ENCODE measurements at places on chromosomes 5 and 9.

DNA sequence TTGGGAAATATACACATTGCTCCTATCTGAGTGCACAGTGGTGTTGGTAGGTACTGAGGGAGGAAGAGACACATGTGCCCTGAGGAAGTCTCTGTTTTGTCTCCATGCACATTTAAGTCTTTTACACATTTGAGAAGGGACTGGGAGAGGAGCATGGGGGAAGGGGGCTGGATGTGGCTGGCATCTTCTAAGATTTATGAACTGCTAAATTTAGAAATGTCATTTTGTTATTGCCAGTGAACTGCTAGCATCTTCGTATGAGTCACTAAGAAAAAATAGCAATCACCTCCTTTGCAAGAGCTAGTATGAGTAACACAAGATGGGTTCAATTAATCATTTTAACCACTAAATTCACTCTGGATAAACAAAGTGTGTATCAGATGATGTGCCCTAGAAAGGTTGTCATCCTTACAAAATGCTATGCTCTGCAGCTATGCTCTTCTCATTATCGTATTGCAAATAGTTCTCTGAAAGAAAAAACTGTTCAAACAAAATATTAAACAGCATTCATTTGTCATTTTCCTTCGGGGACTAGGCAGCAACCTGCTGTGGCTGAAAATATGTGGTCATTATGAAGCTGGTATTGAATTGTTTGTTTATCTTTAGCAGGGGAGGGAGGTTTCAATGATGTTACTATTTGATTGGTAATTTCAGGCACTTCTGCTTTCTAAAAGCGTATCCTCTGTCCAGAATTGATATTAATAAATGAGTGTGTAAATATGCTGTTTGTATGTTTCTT lies 236.5 kb downstream of the DMRTA1 start:
- no peak for DNase-seq

DNA sequence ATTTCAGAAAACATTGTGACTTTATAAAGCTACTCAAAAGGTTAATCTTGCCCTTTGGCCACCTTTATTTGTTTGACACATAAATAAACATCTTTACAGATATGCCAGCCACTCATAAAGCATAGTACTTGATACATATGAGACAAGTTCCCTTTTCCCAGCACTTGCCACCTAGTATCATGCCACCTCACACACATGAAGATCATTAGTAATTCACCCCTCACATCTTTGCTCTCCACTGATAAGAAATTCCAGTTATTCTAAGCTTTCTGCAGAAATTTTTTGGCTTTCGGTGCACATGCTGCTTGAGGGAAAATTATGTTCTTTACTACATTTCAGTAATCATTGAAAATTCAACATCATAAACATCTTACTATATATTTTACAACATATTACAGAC lies 59.1 kb downstream of the DEPDC1B start:
- DNase-seq = no peak

DNA sequence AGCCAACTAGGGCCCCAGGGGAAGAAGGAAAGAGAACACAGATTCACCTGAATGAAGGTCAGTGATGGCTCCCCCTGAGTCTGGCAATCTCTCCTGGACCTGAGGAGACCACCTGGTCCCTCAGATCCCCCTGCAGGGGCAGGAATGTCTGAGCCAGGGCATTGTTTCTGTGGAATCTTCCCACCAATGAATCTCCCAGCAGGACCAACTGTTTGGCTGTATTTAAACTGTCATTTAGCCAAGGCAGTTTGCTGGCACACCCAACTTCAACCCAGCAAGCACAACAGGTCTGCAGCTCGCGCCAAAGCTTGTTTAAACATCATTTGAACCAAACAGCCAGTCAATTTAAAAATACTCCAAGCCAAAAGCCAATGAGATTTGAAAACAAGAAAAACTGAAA lies 92.6 kb downstream of the SH3TC2 start:
- DNase-seq = no peak

DNA sequence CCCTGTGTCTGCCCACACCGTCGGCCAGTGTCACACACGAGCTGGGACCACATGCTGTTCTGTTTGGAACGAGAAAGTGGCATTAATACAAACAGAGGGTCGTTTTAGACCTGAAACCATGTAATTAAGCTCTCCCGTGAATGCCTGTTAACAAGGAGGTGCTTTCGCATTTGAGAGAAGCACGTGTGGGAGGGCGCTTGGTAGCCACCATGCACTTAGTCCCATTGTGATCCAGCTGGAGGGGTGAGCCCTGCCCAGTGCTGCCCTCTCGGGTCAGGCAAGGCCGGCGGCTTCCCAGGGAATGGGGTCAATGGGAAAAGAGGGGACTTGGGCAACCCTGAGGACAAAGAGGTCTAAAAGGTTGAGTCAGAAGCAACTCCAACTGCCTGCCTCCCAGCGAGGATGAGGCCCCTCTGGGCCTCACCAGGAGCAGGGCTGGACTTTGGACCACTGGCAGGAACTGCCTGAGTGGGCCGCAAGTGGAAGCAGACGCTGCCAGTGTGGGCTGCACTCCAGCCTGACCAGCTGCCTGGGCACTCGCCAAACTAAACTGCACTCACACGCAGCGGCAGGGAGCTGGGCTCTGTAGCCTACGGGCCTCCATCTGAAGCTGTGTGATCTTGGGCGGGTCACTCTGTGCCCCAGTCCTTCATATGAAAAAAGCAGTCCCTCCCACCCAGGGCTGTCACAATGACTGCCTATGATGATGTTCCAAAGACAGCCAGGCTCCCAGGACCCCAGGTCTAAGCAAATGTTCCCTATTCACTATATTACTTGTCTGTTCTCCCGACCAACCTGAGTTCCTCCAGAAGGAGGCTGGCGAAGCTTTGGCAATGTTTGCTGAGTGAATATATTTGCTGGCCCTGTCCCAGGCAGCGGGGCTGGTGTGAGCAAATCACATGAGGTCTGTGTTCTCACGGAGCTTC lies 195.7 kb downstream of the CDK5RAP2 start:
- peak; percentile 40 for DNase-seq

- peak; percentile 56 for DNase-seq
These were observed 1.0 kb upstream of the TRIM7 start for GRCh38 chr5:181205761-181206649.

DNA sequence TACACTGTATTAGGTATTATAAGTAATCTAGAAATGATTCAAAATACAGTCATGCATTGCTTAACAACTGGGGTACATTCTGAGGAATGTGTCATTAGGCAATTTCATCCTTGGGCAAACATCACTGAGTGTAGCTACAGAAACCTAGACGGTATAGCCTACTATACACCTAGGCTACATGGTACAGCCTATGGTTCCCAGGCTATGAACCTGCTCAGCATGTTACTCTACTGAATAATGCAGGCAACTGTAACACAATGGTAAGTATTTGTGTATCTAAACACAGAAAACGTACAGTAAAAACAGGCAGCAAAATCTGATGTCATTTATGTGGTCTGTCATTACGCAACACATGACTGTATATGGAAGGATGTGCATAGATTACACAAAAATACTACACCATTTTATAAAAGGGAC lies 96.8 kb downstream of the RAPGEF6 start:
- DNase-seq = no peak

DNA sequence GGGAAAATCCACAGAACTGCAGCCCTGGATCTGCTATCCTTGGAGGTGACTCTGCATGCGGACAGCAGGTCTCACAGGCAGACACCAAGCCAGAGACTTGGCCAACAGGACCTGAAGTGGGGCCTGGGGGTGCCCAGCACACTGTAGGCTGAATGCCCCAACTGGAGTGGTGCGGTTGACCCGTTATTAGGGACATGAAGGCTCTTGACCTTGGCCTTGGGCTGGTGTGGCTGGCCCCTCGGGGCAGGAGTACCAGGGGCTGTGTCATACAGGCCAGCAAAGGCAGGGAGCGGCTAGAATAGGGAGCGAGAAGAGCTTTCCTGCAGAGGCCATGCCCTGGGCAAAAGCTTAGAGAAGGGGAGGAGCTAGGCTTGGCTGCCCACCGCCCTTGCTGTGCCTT lies 153.2 kb upstream of the MVB12B start:
- DNase-seq = no peak

GRCh38 chr5:3993856-3994473 lies 398.3 kb downstream of the IRX1 start:
- DNase-seq = no peak

DNA sequence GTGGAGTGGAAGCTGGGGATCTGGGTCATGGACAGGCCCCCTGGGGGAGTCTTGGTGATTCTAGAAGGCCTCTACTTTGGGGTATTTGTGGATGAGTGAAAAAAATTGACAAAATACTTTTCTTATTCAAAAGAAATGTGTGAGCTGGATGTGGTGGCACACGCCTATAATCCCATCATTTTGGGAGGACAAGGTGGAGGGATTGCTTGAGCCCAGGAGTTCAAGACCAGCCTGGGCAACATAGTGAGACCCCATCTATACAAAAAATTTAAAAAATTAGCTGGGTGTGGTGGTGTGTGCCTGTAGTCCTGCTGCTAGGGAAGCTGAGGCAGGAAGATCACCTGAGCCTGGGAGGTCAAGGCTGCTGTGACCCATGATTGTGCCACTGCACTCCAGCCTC lies 6.6 kb upstream of the NCS1 start:
- no peak for DNase-seq

DNA sequence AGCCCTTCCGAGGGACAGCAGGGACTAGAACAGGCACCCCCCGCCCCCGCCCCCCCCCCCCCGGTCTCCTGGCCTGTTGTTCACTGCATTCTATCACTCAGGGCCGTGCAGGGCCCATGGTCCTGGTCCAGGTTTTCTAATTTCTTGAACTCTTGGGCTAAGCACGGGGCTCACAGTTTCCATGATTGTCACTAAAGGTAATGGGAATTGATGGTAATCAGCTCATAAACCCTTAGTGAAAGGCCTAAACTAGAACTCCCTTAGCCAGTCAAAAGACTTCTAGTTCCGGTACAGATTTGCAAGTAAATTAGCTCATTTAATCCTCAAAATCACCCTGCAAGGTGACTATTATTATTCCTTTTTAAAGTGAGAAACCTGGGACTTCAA lies 14.7 kb upstream of the PWWP2A start:
- no peak for DNase-seq

- no peak for DNase-seq
These were observed 171.9 kb downstream of the PAM start for GRCh38 chr5:102927007-102927406.

DNA sequence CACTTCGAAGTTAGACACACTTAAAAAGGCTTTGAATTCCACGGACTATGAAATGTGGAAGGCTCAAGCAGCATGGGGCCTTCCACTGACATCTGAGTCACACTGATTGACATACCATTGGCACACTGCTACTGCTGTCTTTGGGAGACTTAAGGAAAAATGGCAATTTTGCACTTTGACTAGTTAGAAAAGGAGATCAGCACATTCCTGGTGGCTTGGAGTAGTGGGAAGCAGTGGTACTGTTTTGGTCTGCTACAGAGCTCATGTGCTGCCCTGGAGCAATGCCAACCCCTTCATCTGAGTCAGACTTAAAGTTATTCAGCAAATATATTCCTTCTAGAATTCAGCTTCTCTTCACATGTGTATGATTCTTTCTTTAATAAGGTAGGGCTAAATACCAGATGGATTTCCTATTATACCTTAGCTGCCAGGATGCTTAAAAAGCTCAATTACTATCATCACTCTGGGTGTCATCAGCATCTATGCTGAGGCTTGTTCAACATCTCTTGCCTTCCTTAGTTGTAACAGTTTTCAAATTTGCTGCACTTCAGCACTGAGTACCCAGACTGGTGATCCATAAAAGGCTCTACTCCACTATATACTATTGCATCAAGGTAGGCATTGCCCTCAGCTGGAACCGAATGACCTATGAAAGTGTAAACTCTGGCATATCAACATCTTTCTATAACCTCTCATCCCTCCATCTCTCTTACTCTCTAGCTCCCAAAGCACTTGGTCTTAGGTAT lies 42.3 kb upstream of the MOCS2 start:
- no peak for DNase-seq

- DNase-seq = no peak
These were observed 50.2 kb downstream of the RICTOR start for GRCh38 chr5:39024005-39024404.

DNA sequence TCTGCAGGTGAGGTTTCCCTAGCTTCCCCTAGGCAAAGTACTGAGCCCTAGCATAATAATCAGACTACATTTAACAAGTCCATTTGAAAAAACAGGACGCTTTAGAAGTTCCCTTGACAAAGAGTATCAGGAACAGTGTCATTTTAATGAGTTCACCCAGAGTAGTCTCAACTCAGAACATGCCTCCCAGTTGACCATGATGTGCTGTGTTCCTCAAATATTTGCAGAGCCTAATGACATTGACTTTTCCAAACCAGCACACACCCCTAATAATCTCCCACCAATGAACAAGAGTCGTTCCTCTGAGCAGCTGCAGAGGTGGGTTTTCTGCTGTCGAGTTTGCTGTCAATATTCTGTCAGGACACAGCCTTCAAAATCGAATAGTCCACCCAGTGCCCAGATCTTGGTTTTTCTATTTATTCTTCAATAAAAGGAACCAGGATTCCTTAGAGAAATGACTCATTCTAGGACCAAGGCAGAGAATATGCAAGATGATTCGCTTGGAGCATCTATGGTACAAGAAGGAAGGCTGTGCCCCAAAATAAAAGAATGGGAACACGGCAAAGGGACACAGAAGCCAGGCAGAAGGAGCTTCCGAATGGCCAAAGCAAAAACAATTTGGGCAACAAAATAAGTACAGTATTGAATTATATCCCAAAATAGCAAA lies 57.6 kb downstream of the OTULIN start:
- DNase-seq = peak; percentile 21

- DNase-seq = no peak
These were observed 65.4 kb upstream of the IRX4 start for GRCh38 chr5:1948111-1948510.

DNA sequence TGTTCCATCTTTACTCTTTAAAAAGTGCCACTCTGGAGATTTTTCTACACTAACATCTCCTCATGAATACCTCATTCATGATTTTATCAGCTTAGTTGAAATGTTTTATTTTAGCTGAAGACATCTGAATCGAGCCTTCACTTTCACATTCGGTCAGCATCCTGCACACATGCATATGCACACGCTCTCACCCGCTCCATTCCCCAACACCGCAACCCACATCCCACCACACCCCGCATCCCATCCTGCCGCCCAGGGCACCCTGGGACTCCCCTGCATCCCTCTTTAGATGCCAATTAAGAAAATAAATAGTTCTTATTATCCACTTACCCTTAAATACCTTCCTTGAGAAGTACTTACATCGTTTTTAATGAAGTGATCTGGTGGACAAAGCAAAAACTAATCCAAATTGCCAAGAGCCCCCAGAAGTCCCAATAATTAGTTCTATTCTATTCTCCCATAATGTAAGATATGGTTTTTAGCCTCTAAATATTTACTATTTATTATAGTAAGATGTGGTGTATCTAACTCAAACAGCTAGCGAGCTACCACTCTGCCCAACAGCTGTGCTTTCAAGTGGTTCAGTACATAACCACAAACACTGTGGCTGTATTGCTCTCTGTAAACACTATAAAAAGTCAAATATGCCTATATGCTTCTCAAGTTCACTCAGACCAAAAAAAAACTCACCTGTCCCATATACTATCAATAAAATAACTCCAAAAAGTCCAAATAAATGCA lies 38.2 kb downstream of the GZMK start:
- peak; percentile 45 for DNase-seq

DNA sequence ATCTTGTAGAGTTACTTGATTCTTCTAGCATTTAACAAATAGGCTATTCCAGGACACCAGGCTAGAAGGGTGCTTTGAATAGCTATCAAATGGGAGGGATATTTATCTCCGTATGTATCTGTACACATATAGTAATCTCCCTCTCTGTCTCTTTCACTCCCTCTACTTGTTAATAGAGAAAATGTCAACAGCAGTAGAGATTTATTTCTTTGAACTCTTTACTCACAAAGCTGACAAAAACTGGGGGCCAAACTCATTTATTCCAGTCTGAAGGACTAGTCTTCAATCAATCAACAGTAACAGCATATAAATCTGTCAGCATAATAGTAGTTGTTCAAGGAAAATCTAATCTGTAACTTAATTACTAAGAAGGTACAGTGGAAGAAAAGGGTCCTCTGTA lies 78.2 kb upstream of the FER start:
- DNase-seq = no peak

Data from small intestine (tissue), 16 donors.